ENCODE measurements at places on chromosomes 3 and 15.

GRCh38 chr15:55742498-55742926 is 440 bp downstream of the PRTG start:
- DNase-seq = peak; percentile 68

GRCh38 chr3:105119801-105120340 is 246.8 kb upstream of the ALCAM start:
- no peak for DNase-seq

- peak; percentile 61 for DNase-seq
Measured at GRCh38 chr15:65918357-65918920, 49.1 kb downstream of the RAB11A start.

DNA sequence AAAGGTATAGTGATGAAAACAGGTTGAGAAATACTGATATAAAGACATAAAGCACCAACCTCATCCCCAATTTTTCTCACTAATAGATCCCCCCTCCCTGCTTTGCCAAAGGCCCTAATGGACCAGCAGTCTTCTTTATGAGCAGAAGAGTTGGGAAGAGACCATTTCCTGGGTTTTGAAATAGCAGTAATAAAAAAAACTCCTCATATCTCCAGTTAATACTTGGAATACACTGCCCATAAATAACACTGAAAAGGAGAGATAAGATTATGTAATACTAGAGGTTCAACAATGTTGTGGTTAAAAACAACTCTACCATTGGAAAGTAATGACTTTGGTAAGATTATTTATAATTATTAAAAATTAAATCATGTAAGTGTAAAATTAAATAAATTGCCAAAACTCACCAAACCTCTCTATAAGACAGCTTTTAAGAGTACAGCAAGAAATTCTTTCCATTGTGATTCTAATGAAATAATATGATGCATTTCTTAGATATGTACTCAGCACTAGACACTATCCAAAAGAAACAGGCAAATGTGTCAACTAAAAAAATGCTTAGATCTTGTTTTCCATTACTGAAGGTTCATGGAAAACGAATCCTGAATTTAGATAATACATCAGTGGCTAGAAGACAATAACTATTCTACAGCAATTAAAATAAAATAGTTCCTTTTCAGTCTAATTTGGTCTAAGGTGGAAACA is 88.2 kb downstream of the FAIM start:
- no peak for DNase-seq

GRCh38 chr3:140347151-140347550 is 330.7 kb upstream of the TRIM42 start:
- no peak for DNase-seq

GRCh38 chr15:42499858-42500609 is 4.6 kb downstream of the SNAP23 start:
- DNase-seq = no peak

GRCh38 chr3:88231207-88231606 is 81.4 kb downstream of the C3orf38 start:
- DNase-seq = no peak

- no peak for DNase-seq
Measured at GRCh38 chr15:28960979-28961378, 75.2 kb downstream of the APBA2 start.

GRCh38 chr3:48674505-48674904 is 11.2 kb downstream of the NCKIPSD start:
- DNase-seq = no peak

DNA sequence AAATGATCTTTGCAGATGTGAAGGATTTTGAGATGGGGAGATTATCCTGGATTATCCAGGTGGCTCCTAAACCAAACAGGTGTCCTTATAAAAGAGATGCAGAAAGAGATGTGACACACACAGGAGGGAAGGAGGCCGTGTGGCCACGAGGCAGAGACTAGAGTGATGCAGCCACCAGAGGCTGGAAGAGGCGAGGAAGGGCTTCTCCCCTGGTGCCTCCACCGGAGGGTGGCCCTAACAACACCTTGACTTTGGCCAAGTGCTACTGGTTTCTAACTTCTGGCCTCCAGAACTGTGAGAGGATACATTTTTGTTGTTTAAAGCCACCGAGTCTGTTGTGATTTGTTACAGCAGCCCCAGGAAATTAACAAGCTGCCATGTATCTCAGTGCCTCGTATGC is 127.1 kb downstream of the ASB7 start:
- no peak for DNase-seq

DNA sequence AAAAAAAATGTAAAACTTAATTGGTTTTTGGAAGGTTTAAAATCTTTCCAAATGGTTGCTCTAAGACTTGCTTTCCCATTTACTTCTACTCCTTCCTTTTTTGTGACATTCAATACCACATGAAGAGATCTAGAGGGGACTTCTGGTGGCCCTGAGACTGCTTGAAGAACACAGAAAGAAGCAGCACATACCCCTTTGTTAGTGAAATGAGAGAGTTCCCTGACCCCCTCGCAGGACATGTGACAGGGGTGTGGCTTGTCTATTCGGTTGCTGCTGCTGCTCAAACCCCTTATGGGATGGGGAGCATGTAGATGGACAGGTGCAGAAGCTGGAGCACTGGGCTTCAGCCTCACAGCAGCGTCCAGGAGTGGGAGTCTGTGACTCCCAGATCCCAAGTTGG is 71.0 kb downstream of the ZMAT3 start:
- DNase-seq = no peak

DNA sequence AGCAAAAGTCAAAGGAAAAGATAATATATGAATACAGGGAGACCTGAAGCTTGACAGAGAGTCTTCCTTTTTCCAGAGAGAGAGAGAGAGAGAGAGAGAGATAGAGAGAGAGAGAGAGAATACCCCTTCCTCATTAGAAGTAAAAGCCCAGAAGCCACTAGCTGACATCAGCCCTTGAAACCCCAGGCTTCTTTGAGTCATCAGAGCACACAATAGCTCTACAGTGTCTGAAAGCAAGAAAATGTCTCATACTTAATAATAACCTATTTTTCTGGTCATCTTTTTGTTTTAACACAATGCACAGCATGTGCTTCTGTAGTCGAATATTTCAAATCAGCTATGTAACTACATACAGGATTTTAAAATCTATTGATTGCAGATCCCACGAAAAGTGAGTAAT is 109.2 kb upstream of the NANOGP8 start:
- no peak for DNase-seq
